ENCODE measurements at places on chromosomes 11 and 22.

GRCh38 chr11:61844909-61845565 is 16.9 kb downstream of the FADS2 start:
- DNase-seq: no peak

- peak; percentile 64 for DNase-seq
Observed at GRCh38 chr22:28855355-28856094, 27.8 kb upstream of the ZNRF3 start.

- no peak for DNase-seq
Observed at GRCh38 chr22:44172370-44173108, 8.2 kb upstream of the PARVG start.

DNA sequence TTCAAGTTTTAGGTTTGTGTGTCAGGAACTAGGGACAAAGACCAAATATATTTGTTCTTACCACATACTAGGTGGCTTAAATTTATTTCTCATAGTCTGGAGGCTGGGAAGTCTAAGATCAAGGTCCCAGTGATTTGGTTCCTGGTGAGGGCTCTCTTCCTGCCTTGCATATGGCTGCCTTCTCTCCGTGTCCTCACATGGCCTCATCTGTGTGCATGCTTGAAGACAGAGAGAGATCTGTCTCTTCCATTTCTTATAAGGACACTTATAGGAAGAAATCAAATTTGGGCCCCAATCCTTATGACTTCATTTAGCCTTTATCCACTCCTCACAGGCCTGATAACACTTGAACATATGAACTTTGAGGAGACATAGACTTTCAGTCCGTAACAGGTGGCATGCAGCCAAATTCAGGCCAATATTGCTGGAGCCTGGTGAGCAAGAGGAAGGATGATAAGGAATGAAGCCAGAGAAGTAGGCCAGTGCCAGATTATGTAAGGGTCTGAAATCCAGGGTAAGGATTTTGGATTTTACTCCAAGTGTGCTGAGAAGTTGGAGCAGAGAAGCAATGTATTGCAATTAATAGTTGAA is 35.1 kb downstream of the TTC17 start:
- no peak for DNase-seq

GRCh38 chr22:24072361-24072760 is 61.3 kb downstream of the CABIN1 start:
- DNase-seq: no peak

- no peak for DNase-seq
Observed at GRCh38 chr11:122803306-122803705, 35.0 kb upstream of the CRTAM start.

GRCh38 chr22:46536537-46537224 is 739 bp downstream of the CELSR1 start:
- no peak for DNase-seq

GRCh38 chr11:109329716-109330115 is 92.3 kb upstream of the C11orf87 start:
- no peak for DNase-seq

GRCh38 chr22:28243539-28243938 is 324.5 kb upstream of the PITPNB start:
- no peak for DNase-seq

GRCh38 chr11:43116071-43116470 is 195.7 kb upstream of the API5 start:
- no peak for DNase-seq

GRCh38 chr11:19241260-19242178 is 774 bp upstream of the E2F8 start:
- no peak for DNase-seq

GRCh38 chr11:107202241-107202640 is 184.0 kb upstream of the GUCY1A2 start:
- DNase-seq: no peak
